ENCODE measurements at places on chromosomes 7 and 10.

DNA sequence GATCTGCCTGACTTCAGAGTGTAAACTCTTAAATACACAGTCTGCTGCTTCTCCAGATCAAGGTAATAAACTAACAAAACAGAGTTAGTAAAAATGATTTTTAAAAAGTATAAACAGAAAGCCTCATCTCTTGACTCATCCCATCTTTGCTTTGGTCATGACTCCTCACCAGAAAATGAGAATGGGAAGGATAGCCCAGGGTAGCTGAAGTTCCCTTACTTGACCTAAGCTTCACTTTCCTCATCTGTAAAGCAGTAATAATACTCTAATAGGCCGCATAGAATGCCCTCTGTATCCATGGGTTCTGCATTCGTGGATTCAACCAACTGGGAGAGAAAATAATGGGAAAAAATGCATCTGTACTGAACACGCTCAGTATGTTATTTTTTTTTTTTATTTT lies 11.3 kb upstream of the SLC25A28 start:
- peak; percentile 13 for DNase-seq

DNA sequence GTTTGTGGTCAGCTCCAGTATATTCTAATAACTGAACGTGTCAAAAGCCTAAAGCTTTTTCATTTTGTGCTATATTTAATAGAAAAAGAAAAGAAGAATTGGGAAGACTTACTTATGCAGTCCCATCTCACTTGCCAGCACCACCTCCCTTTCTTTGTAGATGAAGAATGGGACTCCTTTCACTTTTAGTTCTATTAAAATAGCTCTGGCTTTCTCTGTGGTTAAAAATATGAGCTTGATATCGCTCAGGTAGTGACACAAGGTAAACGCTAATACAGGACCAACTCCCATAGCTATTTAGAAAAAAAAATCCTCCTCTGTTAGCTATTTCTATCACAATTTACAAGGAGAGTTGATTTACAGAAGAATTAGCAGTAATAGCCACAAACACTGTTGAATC lies 176.8 kb downstream of the PDE1C start:
- DNase-seq: no peak

DNA sequence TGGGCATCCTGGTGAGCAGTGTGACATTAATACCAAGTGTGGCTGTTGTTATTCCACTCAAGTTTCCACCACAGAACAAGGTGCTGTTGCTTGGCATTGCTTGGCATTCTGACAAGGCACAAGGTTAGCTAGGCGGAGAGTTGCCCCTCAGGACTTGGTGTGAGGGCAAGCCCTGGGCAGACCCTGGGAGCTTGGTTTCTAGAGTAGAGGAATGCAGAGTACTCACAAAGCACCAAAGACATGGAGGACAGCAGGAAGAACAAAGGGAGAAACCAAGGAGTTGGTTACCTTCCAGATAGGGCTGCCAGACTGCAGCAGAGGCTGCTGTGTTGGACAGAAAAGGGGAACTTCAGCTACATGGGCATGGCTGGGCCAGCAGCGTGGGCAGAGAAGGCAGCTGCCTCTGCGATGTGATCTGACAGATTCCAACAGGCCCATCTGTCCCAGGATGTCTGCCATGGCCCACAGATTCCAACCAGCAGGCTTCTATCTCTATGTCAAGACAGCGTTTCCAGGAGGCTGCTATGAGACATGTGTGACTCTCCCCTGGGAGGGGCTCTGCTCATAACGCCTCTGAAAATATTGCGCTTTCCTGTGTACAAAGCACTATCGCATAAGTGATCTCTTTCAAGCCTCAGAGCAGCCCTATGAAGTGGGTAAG lies 1.8 kb downstream of the GOLGA7B start:
- no peak for DNase-seq

DNA sequence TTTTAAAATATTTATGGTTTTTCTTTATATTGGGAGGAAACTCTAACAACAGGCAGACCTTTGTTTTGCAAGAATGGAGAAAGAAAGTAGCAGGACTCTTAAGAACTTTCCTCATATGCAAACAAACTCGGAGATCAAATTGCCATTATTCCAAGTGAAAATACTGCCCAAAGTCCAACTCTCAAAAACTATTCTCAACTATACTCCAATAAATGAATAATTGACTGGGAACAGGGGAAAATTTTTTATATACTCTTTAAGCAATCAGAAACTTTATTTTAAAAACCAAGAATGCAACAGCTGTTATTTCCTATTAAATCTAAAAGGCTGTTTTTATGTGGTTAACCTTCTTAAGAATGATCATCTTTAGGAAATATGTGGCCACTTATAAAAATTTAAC lies 101.9 kb downstream of the COL28A1 start:
- no peak for DNase-seq

GRCh38 chr7:11548532-11548931 lies 283.5 kb downstream of the THSD7A start:
- DNase-seq: no peak

DNA sequence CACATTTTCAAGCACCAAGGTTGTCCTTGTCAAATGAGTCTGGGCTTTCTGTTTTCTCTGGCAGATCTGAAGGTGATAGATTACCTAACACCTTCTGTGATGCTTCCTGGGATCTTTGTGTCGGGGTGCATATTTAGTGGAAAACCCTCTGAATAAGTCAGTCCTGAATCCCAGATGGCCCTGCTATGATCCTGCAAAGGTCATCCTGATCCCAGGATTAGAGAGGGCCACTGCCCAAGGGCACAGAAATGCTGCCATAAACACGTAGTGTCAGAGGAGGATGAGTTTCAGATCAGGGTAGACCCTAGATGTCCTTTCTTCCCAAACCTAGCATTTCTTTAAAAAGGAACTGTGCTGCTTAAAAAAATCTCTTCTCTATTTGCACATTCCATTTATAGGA lies 19.0 kb downstream of the AGR2 start:
- no peak for DNase-seq

GRCh38 chr7:45052011-45052410 lies 36.8 kb downstream of the NACAD start:
- DNase-seq: no peak

- no peak for DNase-seq
Observed at GRCh38 chr7:21352540-21353387, 75.1 kb upstream of the SP4 start.

GRCh38 chr10:31132681-31133244 lies 101.1 kb upstream of the ZNF438 start:
- DNase-seq: no peak

- no peak for DNase-seq
Observed at GRCh38 chr7:295155-296154, 5.5 kb downstream of the FOXL3 start.

GRCh38 chr7:105878746-105879605 lies 2.6 kb upstream of the ATXN7L1 start:
- no peak for DNase-seq

- no peak for DNase-seq
Observed at GRCh38 chr7:37942934-37943610, 22.6 kb downstream of the EPDR1 start.

DNA sequence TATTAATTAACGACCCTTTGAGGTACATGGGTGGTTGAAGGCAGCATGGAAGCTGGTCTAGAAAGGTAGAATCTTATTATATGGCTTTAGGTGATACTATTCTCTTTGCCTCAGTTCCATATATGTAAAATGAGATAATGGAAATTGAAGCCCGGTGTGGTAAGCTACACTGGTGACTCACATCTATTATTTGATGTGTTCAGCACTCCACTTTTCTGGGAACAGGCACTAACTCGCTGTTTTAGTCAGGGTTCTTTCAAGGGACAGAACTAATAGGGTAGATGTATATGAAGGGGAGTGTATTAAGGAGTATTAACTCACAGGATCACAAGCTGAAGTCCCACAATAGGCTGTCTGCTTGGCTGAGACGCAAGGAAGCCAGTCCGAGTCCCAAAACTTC lies 4.4 kb upstream of the TRUB1 start:
- peak; percentile 51 for DNase-seq

GRCh38 chr10:88330174-88330573 lies 252.9 kb downstream of the RNLS start:
- no peak for DNase-seq

GRCh38 chr10:129035052-129035827 lies 431.8 kb upstream of the MGMT start:
- no peak for DNase-seq

GRCh38 chr10:64648915-64649314 lies 1127.7 kb downstream of the REEP3 start:
- no peak for DNase-seq

- no peak for DNase-seq
Observed at GRCh38 chr10:70119197-70119596, 13.4 kb downstream of the AIFM2 start.

- no peak for DNase-seq
Observed at GRCh38 chr7:131797841-131798240, 241.4 kb upstream of the PODXL start.

GRCh38 chr10:100744987-100745881 lies at the start of gene PAX2:
PAX2 (plus strand) TSS chr10:100745582; CDS start chr10:100746261, 679 bp downstream.
- DNase-seq: no peak

GRCh38 chr7:38838725-38839385 lies 70.1 kb downstream of the VPS41 start:
- no peak for DNase-seq

GRCh38 chr10:31346953-31347352 lies 27.9 kb downstream of the ZEB1 start:
- DNase-seq: no peak

GRCh38 chr7:92137557-92137956 lies 3.3 kb upstream of the CYP51A1 start:
- no peak for DNase-seq

DNA sequence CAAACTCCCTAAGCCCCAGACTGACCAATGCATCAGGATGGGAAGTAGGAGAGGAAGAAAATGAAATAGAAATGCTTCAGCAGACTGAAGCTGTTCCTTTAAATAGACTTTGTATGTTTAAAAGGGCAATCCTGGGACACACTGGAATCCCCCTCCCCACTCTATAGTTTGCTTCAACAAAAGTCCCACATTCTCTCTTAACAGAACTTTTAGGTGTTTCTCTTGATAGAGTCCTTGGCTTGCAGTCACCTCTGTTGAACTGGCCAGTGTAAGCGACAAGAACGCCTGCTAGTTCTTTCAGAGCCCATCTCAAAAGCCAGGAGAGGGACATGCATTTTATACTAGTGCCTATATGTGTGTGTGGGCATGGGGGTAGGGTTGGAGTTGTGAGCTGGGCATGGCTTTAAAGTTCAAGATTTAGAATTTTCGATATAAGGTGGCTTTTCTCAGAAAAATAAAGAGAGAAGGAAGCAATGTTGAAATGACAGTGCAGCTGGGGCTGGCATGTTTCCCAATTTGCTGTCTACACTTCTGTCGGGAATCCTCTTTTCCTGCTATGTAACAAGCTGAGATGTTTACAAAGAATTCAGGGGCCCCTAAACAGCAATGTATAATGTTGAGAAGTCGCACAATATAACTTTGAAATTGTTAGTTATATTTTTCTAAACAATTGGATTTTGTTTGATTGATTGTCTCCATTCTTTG lies 2.1 kb downstream of the TBX20 start:
- DNase-seq: no peak

DNA sequence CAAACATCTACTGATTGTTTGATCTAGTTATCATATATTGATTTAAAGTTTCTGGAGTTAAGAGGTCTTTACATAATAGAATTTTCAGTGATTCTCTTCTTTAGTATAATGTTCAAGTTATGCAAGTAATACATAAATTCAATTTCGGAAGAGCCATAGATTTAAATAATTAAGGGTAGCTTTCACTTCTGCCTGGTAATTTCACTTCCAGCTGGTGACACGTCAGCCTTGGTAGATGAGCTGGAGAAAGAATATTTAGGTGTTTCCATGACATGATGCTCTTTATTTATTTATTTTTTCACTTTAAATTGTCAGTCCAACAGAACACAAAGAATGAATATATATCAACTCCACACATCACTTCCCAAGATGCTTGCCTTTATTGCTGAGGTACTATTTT lies 5.2 kb upstream of the OTUD1 start:
- DNase-seq: no peak

DNA sequence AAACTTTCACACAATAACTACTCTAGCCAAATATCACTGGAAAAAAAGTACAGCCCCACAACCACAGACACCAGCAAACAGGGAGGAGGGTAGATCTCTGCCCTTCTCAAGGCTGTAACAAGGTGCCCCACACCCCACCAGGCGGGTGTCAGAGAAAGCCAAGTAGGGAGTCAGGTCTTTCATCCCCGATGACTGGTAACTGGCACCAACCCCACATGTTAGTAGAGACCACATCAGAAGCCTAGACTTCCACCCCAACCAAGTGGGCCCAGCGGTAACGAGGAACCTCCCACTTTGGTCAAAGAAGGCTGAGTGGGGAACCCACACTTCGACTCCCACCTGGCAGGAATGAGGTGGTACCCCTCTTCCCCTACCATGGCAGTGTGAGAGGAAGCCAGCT lies 16.4 kb upstream of the RUFY2 start:
- no peak for DNase-seq

DNA sequence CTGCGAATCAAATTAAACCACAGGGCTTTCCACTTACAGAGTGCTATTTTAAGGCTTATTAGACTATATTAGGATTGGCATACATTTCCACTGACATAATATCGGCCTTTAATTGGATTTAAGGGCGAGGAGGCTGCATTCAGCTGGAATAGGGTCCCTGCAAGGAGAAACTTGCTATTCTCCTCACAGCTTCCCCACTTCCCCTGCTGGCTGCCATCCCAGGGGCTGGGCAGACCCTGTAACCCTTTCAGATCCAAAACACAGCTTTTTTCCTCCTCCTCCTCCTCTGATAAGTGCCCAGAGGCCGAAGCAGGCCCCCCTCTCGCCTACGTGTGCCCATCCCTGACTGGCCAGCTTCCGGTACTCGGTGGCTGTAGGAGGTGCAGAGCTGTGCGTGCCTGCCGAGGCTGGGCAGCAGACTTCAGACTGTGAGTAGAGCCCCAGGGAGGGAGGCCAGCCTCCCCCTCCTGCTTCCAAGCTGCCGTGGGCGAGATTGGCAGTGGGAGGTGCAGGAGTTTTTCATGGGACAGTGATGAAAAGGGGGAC lies 224.2 kb downstream of the PLXNA4 start:
- no peak for DNase-seq

GRCh38 chr10:787933-788651 lies 98.6 kb upstream of the DIP2C start:
- DNase-seq: peak; percentile 82

- DNase-seq: no peak
Observed at GRCh38 chr10:61894133-61894532, 7.4 kb upstream of the ARID5B start.

DNA sequence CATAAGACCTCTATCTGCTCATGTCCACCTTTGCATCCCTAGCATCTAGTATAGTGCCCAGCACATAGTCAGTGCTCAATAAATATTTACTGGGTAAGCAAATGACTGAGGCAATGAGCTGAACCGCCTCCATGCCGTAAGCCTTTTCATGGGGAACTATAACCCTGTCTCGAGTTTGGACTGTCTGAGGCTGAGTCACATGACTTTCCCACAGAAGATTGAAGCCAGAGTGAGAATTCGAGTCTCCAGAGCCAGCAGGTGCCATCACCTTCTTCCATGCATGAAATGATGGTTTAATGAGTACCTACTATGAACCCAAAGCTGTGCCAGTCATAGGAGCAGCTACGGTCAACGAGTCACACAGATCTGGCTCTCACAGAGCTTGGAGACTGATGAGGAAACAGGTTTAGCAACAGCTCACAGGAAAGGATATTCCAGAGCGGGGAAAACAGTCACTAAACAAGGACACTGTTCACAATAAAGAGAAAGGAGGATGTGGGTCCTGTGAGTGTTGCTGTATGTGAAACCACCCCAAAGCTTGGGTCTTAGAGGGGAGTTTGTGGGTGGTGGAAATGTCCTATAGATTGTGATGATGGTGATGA lies 75.2 kb downstream of the TEX36 start:
- no peak for DNase-seq

Measured in fibroblast of skin of back (primary cell).